NB4 (cell line): ENCODE measurements at places on chromosomes 3 and 15.

DNA sequence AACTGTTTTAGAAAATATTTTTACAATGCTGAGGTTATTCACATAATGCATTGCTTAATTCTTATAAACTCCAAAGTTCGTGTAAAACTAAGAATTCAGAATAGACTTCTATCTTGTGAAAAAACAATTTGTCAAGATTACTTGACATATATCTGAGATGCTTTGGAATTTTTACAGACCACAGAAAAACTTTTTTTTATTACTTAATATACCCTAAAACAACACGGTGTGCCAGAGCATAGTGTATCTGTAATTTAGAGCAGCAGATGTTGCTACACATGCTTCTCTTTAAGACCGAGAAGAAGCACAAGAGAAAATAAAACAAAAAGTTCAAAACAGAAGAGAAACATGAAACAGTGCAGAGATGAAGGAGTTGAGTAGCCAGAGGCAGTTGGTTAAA is 26.4 kb downstream of the ASB7 start:
- no peak for DNase-seq

- no peak for DNase-seq
Observed at GRCh38 chr15:43908516-43909050, 81.8 kb downstream of the WDR76 start.

DNA sequence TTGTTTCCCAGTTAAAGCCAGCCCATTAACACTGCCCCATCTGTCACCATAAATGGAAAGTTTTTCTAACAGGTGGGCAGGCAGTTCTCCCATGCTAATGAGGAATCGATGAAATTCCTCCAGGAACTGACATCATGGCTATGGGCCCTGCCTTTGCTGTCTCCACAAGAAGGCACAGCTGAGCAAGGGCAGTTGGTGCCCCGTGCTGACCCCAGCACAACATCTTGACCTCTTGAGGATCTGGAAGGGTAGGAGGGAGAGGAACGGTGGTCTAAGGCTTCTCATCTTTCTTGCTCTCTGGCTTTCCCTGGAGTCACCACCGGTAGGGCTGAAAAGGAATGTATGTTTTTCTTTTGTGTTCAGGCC is 46.7 kb downstream of the CHCHD6 start:
- DNase-seq: no peak

GRCh38 chr3:192433704-192434103 is 293.6 kb downstream of the FGF12 start:
- DNase-seq: no peak

DNA sequence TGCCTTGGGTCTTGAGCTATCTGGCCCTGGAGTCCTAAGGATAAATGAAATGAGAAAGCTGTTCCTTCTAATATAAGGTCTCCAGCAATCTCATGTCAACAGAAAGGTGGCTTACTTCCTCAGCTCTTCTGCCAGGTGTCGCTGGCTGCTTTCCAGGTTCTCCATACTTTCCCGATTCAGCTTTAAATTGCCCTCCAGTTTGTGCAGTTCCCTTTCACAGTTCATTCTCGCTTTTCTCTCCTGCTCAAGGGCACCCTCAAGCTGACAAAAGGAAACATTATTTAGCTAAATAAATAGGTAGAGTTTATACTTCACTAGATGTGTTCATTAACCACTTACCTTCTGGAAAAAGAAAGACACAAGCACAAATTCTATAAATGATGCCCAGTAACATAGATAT is 73.0 kb downstream of the MYH15 start:
- no peak for DNase-seq

DNA sequence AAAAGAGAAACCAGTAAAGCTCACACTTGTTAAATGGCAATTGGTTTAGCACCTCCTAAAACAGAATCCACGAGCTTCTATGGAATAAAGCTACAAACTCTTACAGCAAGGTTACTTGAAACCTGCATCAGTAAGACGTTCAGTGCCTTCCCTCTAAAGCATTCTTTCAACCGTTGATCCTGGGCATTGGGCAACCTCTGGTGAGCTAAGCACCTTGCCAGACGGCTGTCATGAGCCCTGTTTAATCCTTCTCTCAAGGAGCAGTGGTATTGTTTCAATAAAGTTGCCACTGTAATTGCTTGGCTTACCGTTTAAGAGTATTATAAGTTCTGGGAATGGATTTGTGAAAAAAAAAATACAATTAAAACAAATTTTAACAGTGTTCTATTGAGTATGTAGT is 75.0 kb downstream of the COL8A1 start:
- no peak for DNase-seq

DNA sequence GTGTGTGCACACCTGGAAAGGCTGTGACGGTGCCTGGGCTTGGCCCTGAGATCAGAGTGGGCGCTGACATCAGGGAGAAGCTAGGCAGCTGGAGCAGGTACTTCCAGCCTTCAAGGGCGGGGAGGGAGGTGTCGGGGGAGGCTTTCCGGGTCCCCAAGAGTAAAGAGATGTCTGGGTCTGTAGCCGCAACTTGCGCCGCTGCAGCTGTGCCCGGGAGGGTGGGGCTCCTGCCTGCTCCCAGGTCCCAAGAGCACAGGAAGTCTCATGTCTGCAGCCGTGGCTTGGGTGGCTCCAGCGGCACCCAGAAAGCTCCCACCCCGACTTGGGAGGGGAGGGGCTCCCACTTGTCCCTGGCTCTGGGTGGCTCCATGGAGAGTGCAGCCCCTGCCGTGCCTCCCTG is 103.2 kb upstream of the BNIP2 start:
- DNase-seq: no peak

GRCh38 chr15:67049351-67050044 is 15.9 kb upstream of the SMAD3 start:
- DNase-seq: no peak

DNA sequence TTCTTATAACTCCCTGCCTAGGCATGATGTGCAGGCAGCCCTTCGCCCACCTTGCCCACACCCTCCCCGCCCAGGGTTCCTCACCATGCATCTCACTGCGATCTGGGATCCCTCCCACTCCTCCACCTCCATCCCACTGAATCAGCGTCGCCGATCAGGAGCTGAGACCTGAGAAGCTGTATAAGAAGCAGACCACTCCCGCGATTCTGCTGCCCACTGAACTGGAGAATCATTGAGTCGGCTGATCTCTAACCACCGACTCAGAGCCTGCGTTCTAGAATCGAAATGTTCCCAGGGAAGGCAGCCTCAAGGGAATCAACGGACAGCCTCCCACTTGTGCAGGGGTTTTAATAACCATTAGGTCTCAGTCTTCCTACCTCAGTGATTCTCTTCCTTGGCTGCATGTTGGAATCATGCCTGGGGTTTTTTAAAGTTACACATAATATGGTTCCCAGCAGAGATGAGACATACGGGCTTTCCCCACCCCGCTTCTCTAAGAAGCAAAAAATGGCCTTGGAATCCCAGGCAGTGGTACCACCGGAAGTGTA is 60.2 kb downstream of the TMEM44 start:
- no peak for DNase-seq

- no peak for DNase-seq
Observed at GRCh38 chr15:76151599-76151974, 91.8 kb downstream of the TMEM266 start.

DNA sequence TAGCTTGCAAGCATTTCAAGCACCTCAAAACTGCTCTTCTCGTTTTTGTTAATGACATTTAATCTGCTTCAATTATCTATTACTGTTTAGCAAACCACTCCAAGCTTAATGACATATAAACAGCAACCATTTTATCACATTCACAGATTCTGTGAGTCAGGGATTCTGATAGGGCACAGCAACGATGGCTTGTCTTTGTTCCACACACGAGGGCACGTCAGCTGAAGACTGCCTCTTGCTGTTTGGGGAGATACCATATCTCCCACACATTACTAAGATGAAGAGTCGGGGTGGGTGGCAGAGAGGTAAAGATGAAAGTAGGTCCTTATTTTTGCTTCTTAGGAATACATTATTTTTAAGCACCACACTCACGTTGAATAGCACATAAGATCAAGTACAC is 19.3 kb downstream of the CPOX start:
- no peak for DNase-seq

DNA sequence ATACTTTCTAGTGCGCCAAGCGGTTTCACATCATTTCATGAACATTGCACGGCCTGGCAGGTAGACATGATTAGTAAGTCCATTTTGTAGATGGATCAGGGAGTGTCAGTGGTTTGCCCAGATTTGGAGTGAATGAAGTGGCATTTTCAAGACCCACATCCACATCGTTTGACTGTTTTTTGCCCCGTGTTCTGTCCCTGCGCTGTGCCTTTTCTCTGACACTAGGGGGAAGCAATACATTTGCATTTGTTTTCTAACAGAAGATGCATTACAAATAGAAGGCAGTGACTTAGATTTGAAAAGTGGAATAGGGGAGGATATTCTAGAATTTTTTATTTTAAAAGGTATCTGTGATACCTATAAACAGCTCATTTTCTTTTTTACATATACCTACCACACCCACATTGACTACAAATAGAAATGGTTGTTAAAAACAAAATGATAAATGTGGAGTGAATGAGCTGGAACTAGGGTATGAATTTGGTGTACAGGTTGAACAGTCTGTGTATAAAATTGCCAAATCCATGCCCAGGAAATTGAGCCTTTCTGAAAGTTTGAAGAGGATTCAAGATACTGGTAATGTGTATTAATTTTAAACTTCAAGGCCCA is 98.0 kb downstream of the USP13 start:
- peak; percentile 11 for DNase-seq

DNA sequence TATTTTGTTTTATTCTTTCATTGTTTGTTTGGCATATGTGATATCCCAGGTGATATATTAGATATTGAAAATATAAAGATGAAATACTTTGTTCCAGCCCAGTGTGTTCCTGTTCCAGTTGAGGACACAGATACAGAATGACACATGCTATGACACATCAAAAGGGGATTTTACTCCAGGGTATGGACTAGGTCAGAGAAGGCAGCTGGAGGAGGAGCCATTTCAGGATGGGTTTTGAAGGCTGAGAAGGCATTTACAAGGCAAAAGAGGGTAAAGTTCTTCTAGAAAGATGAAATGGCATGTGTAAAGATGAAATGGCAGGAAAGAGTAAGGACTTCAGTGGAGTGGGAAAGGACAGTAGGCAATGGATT is 163.8 kb downstream of the ZIC1 start:
- no peak for DNase-seq

DNA sequence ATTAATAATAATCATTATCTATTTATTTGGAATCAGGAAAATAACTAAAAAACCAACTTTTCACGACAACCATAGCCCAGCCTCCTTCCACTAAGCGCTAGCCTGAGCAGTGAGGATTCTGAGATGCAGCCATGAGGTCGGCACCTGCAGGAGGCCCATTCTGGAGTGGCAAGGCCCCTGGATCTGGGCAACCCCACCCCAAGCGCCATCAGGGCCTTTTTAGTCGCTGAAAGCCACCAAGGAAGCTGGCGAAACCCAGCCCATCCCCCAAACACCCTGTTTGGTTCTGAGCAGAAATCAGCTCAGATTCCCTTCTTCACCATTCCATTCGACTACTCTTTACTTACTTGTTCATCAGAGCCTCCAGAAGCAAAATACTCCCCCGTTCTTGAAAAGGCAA is 29.5 kb downstream of the POC1A start:
- DNase-seq: no peak
